ENCODE measurements at places on chromosomes 7 and 10.
A peak's percentile ranks its signal among the peaks of the same experiment; 100 is the strongest.

DNA sequence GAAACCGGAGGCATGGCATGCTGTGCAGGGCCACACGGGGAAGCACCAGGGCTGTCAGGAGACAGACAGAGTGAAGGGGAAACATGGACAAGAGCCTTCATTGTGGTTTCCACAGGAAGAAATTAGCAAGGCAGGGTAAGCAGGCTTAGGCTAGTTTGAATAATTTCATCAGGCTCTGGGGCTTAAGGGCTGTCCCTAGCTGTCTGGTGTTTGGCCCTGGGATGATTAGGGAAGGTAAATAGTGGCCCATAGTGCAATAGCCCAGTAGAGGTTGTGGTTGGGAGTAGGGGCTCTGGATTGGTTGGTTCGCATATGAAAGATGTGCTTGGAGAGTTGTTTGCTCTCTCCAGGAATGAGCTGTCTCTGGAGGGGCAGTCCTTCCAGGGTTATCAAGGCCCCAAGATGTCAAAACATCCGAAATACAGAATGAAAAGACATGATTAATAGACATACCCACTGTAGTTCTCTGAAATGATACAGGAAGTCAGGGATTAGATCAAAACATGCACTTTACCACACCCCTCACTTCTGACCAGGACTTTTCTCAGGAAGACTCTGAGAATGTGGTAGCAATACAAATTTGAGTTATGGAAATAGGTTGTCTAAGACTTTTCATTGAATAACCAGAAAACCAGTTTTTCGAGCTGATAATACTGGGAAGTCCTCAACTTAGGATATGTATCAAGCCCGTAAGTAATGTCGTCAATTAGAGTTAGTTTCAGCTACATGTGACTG lies 224.9 kb upstream of the NFE2L3 start:
- DNase-seq: no peak

- DNase-seq: no peak
Measured at GRCh38 chr7:135514856-135515255, 5.0 kb upstream of the CNOT4 start.

GRCh38 chr7:89761173-89761572 lies 393.1 kb upstream of the STEAP1 start:
- DNase-seq: no peak

DNA sequence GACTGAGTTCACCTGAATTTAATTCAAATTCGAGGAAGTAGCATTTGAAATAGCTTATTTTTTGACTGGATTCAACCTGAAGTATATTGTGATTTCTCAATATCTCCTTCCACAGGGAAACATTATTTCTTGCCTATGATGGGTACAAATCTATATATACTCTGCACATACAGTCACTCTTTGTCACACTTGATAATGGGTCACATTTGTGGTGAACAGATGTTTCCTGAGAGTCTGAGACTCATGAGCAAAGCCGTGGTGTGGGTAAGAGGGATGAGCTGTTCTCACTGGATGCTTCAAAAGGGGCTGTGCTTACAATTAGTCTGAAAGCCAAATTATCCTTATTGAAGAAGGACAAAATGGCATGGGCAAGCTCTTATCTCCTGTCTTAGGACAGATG lies 18.0 kb upstream of the TBXAS1 start:
- DNase-seq: no peak

DNA sequence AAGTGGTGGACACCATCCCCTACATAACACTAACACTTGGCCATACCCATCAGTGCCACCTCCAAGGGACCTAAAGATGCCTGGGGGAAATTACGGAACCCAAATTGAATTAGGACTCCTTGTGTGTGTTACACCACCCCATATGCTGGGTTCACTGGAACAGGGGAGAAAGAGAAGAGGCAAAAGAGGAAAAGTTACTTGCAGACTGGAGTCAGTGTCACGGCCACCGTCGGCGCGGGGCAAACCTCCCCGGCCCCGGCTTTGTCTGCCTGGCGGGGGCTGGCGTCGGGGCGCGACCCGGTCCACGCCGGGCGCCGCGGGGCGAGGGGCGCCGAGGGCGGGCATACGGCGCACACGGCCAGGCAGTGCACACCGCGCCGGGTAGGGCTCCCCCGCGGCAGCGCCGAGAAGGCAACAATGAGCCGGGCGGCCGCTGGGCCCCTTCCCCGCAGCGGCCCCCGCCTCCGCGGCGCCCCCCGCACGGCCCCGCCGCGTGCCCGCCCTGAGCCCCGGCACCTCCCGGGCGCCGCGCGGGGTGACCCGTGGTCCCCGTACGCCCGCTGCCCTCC lies 171.1 kb downstream of the FAM107B start:
- DNase-seq: no peak

DNA sequence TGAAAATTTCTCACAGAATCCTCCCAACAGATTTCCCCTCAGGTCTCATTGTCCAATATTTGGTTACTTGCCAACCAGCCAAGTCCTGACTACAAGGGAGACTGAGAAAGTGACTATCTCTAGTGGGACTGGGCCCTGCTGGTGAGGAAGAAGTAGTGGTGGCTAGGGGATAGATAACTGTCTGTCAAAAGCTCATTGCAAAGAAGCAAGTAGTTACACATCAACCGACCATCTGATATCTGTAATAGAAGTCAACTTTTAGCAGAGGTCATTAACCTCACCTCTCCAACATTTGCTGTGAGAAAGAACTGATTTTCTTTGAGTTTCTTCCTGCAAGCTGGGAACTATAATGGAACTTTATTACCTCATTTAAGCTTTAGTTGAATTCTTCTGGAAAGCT lies 15.2 kb downstream of the STAMBPL1 start:
- DNase-seq: no peak

DNA sequence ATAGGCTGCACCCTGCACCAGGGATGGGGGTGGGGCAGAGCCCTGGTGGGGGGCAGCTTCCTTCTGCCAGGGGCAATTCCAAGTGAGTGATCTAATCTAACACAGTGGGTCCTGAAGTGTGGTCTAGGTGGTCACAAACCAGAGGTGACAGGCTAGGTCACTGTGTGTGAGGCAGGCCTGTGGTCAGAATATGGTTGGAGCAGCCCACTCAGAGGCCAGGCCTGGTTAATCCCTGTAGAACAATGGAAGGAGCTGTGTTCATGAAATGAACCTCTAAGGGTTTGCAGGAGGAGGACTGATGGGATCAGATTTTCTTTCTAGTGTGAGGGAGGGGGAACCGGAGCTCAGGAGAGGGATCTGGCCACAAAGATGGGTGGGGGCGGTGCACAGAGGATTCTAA lies 10.0 kb upstream of the TSPAN14 start:
- DNase-seq: no peak

GRCh38 chr10:103804871-103805270 lies 50.5 kb downstream of the SH3PXD2A start:
- DNase-seq: no peak

DNA sequence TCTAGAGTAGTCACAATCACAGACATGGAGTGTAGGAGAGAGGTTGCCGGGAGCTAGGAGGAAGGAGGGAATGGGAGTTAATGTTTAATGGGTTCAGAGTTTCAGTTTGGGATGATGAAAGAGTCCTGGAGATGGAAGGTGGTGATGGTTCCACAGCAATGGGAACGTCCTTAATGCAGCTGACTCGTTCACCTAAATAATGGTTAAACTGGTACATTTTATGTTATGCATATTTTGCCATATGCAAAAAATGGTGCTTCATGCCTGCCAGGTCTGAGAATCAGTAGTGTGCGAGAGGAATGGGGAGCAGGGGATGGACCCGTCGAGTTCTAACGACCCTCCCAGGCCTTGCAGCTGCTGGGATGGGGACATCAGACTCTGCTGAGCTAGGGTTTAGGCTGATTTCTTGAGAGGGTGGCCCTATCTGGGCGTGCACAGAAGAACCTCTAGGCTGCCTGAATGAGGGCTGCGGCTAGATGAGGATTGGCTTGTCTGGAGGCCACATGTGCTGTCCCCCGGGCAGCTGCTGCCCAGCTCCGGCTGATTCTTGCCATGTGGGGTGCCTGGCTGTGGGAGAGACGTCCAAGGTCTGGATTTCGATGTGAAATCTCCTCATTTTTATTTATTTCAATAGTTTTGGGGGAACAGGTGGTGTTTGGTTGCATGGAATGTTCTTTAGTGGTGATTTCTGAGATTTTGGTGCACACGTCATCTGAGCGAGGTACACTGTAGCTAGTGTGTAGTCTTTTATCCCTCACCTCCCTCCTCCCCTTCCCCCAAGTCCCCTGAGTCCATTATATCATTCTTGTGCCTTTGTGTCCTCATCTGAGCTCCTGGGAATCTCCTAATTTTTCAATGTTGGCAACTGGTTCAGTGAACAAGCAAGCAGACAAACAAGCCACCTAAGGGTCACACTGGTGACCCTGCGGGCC lies 116.0 kb downstream of the GRK5 start:
- no peak for DNase-seq

GRCh38 chr7:668139-668931 lies 58.2 kb upstream of the DNAAF5 start:
- DNase-seq: no peak

- no peak for DNase-seq
Measured at GRCh38 chr10:100579261-100580090, 43.7 kb downstream of the HIF1AN start.

DNA sequence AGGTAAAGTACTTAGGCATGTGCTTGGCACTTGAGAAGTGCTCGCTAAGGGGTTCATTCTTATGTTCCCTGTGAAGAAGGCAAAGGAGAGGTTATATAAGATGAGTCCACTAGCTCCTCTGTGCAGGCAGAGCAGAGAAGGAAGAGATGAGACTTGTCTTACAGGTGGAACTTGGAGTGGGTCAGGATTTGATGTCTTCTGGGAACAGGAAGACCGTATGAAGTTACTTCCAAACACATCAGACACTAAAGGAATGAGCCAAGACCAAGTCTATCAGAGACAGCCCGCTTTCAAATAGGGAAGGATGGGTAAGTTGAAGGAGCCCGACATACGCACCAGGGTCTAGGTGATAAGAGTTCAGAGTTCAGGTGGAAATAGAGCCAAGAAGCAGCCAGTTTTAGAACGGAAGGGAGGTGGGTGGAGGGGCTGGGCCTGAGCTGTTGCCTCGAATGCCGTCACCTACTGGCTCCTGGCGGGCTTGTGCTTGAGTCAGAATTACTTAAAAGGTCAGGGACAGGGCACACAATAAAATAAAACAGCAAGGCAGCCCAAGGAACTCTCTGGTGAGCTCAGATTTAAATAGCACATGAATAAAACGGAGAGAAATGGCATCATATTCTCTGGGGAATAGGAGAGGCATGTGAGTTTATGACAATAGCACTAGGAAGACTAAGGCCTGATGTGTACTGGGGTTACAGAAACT lies 56.1 kb upstream of the GRB10 start:
- no peak for DNase-seq

- DNase-seq: no peak
Measured at GRCh38 chr10:71263376-71263775, 51.0 kb downstream of the UNC5B start.

GRCh38 chr10:24448351-24448999 lies 239.5 kb downstream of the KIAA1217 start:
- no peak for DNase-seq

- no peak for DNase-seq
Measured at GRCh38 chr7:91169830-91170191, 94.4 kb upstream of the FZD1 start.

GRCh38 chr7:289209-289755 lies 688 bp upstream of the FOXL3 start:
- DNase-seq: no peak

GRCh38 chr10:9951481-9952257 lies 1066.0 kb upstream of the CELF2 start:
- no peak for DNase-seq

DNA sequence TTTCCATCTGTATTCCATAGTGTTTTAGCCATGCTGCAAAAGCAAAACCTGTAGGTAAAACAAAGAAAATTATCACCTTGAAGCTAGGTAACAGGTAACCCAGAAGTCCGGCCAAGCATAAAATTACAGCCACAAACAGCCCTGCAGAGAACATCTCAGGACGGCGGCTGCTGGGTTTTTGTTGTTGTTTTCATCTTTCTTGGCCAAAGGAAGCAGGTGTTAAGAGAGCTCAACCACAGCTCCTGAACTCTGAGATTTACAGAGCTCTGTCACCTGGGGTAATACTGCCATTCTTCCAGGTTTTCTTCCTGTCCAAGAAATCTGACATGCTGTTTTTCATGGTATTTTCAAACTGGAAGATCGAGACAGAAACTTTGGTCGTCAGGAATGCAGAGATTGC lies 847 bp upstream of the SCIN start:
- DNase-seq: no peak

DNA sequence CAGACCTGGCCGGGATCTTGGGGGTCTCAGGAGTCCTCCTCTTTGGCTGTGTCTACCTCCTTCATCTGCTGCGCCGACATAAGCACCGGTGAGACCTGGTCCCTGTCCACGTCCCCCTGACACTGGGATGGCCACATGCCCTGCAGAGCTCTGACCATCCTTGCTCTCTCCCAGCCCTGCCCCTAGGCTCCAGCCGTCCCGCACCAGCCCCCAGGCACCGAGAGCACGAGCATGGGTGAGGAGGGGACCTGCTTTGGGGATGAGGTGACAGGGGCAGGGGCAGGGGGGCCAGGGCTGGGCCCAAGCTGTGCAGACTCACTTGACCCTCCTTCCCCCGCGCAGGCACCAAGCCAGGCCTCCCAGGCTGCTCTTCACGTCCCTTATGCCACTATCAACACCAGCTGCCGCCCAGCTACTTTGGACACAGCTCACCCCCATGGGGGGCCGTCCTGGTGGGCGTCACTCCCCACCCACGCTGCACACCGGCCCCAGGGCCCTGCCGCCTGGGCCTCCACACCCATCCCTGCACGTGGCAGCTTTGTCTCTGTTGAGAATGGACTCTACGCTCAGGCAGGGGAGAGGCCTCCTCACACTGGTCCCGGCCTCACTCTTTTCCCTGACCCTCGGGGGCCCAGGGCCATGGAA lies 959 bp downstream of the PVRIG start:
- no peak for DNase-seq

GRCh38 chr7:12926206-12926605 lies 238.8 kb downstream of the ARL4A start:
- DNase-seq: no peak

GRCh38 chr10:46287846-46288477 lies 1.2 kb downstream of the ANTXRL start:
- no peak for DNase-seq

DNA sequence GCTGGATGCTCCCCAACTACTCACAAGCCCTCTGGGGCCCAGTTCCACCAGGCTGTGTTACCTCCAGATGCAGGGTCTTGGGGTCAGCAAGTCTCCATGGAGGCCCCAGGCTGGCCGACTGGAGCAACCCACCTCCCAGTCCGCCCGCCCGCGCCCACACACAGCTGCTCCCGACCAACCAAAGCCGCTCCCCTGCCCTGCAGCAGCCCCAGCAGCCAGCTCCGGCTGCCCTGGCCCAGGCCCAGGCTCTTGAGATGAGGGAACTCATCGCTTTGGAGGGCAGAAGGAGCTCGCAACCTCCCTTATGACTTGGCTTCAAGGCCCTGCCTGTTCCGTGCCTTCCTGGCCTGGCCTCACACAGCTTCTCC lies 47.2 kb downstream of the LRRC20 start:
- no peak for DNase-seq

GRCh38 chr10:72316748-72317435 lies 37.8 kb downstream of the DNAJB12 start:
- peak; percentile 55 for DNase-seq

- no peak for DNase-seq
Measured at GRCh38 chr10:18097524-18097923, 42.7 kb upstream of the CACNB2 start.

Measured in activated CD4-positive, alpha-beta T cell treated with anti-CD3 and anti-CD28 coated beads for 4 hours (primary cell).